ENCODE measurements at places on chromosomes 5 and 9. TPM values are rescaled to one million over a fixed set of nuclear protein-coding genes. Genes with fewer than 3 reads are reported as not detected.

LHX3 gene
- total RNA-seq: 0.11 TPM

NACC2 gene
- total RNA-seq: 14.1 TPM

NIPBL gene
- total RNA-seq: 45.8 TPM

ORM2 gene
- 1.6 TPM for total RNA-seq

SPINK7 gene
- total RNA-seq: not detected

ARHGEF37 gene
- 1.1 TPM for total RNA-seq

ITGA2 gene
- total RNA-seq: 5.5 TPM

TCF7 gene
- 11.3 TPM for total RNA-seq

PCDHGB1 gene
- total RNA-seq: 5.6 TPM

EPB41L4A gene
- 5.2 TPM for total RNA-seq

CDKN2B-AS1 gene
- total RNA-seq: 0.21 TPM

SPINK5 gene
- total RNA-seq: 8.4 TPM

DNA sequence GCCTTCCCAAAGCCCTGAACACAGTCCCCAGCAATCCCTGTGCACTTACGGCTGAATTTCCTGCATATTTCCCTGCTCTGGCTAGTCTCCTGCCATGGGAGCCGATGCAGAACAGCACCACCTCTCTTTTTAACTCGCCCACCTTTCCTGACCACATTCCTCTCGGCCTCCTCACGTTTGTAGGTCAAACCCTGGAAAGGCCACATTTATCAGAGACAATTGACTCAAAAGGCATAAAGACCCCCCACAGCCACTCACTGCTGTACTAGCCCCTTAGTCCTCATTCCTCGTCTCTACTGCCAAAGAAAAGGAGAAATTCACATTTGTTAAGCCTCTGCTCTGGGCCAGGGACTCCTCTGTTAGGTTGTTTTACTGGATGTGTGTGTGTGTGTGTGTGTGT is 43.6 kb downstream of the ENC1 start:
- no peaks in the 10 kb centered on the region for H3K27me3 ChIP-seq
- H3K27ac ChIP-seq: peak overlapping the region; percentile 66
- no peak overlapping the region for H3K4me3 ChIP-seq
- H3K36me3 ChIP-seq: no peaks in the 10 kb centered on the region
- DNase-seq: peak; percentile 25

GRCh38 chr9:123150708-123151503 is 117.4 kb downstream of the GPR21 start:
- H3K27me3 ChIP-seq: no peaks in the 10 kb centered on the region
- no peak overlapping the region for H3K4me3 ChIP-seq
- no peak for DNase-seq
- no peaks in the 10 kb centered on the region for H3K4me1 ChIP-seq
- H3K36me3 ChIP-seq: peaks cover 18% of the 10 kb centered on the region
- no peak overlapping the region for H3K27ac ChIP-seq

DNA sequence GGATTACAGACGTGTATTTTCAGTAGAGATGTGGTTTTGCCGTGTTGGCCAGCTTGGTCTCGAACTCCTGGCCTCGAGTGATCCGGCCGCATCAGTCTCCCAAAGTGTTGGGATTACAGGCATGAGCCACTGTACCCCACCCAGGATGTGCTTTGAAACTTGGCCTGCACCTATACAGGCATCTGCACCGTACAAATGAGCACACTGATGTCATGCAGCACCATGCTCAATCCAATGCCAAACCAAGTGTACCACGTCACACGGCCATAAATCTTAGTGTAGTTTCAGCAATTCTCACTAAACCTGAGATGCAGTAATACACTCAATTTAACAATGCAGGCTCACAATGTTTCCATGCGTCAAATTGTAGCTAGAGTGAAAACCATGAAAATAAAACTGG is 6.3 kb downstream of the NSUN2 start:
- H3K4me3 ChIP-seq: no peak overlapping the region
- DNase-seq: no peak
- no peak overlapping the region for H3K27ac ChIP-seq
- H3K4me1 ChIP-seq: peaks cover 5% of the 10 kb centered on the region
- peaks cover 78% of the 10 kb centered on the region for H3K36me3 ChIP-seq

- H3K4me3 ChIP-seq: no peak overlapping the region
- H3K27ac ChIP-seq: no peak overlapping the region
- H3K27me3 ChIP-seq: no peaks in the 10 kb centered on the region
- DNase-seq: no peak
Observed at GRCh38 chr9:5988265-5988664, 27.2 kb downstream of the RANBP6 start.

GRCh38 chr5:108523360-108523759 is 141.5 kb upstream of the FBXL17 start:
- H3K36me3 ChIP-seq: peaks cover 32% of the 10 kb centered on the region
- no peak overlapping the region for H3K27ac ChIP-seq
- peaks cover 7% of the 10 kb centered on the region for H3K27me3 ChIP-seq
- no peak for DNase-seq
- peaks cover 15% of the 10 kb centered on the region for H3K4me1 ChIP-seq

DNA sequence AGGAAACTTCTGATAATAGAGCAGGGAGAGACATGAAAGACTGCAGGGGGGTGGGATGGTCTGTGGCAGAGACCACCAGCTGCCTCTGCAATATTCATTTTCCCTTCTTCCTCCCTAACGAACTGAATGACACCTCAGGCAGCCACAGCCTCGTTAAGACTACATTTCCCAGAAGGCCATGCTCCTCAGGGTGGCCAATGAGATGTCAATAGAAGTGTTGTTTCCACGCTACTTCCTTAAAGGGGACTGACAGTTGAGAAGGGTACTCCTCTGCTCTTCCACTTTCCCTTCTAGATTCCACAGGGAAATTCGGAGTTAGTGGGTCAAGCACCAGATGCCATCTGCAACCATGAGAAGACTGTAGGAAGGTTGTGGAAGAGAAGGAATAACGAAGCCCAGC is 52.0 kb upstream of the DAPK1 start:
- H3K4me3 ChIP-seq: peak overlapping the region; percentile 45
- H3K27ac ChIP-seq: no peak overlapping the region
- H3K27me3 ChIP-seq: peaks cover 2% of the 10 kb centered on the region
- H3K36me3 ChIP-seq: no peaks in the 10 kb centered on the region
- peak; percentile 46 for DNase-seq
- peaks cover 23% of the 10 kb centered on the region for H3K4me1 ChIP-seq

- no peaks in the 10 kb centered on the region for H3K36me3 ChIP-seq
- H3K4me3 ChIP-seq: no peak overlapping the region
- H3K27me3 ChIP-seq: no peaks in the 10 kb centered on the region
- DNase-seq: no peak
- H3K27ac ChIP-seq: no peak overlapping the region
- peaks cover 10% of the 10 kb centered on the region for H3K4me1 ChIP-seq
Observed at GRCh38 chr5:9515436-9515835, 30.4 kb downstream of the SEMA5A start.

DNA sequence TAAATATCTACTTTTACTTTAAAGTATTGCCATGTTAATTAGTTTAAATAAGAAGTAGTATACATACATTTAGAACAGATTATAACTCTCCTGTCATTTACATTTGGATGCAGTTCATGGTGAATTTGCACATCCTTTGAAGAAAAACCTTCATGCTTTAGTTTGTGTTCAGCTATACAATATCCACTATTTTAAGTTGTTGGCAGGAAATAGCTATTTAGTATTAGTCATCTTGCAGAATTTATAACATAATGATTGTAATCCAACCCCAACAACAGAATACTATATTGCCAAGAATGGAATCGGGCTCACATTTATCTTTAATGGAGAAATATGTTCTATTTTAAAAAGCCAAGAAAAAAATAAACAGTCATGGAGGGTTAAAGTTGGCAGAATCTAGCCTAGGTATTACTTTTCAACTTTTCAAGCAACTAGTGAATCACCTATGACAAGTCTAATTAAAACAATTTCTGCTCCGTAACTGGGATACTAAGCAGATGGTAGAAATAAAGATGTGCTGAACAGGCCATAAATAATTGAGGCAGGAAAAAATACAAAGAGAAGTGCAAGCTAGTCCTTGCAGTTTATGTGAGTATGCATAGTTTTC is 1170.6 kb upstream of the NUDT12 start:
- H3K4me3 ChIP-seq: no peak overlapping the region
- no peak overlapping the region for H3K27ac ChIP-seq
- H3K36me3 ChIP-seq: no peaks in the 10 kb centered on the region
- H3K27me3 ChIP-seq: no peaks in the 10 kb centered on the region
- no peak for DNase-seq

DNA sequence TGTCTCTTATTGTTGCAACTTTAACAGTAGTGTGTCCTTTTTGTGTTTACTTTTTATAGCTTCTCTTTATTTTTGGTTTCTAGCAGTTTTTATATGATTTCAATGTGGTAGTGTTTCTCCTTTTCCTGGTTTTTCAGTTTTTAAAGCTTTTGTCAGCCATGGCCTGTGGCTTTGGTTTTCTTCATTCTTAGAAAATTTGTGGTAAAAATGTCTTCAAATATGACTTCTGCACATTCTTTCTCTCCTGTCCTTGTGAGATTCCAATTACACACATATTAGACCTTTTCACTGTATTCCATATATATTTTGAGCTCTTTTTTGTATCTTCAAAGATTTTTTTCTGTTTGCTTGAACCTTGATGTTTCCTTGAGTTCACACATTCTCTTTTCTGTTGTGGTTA is 180.5 kb downstream of the CNTLN start:
- DNase-seq: no peak
- H3K4me1 ChIP-seq: peaks cover 7% of the 10 kb centered on the region
- H3K4me3 ChIP-seq: no peak overlapping the region
- H3K36me3 ChIP-seq: peaks cover 6% of the 10 kb centered on the region

GRCh38 chr5:60779466-60779865 is 64.6 kb downstream of the ELOVL7 start:
- no peak overlapping the region for H3K4me3 ChIP-seq
- H3K27me3 ChIP-seq: no peaks in the 10 kb centered on the region
- peak overlapping the region; percentile 90 for H3K27ac ChIP-seq
- peaks cover 14% of the 10 kb centered on the region for H3K36me3 ChIP-seq

- H3K27me3 ChIP-seq: no peaks in the 10 kb centered on the region
- peaks cover 15% of the 10 kb centered on the region for H3K36me3 ChIP-seq
- no peak for DNase-seq
Observed at GRCh38 chr5:72305194-72306142, 14.6 kb downstream of the MRPS27 start.

GRCh38 chr5:61591859-61592258 is 259.8 kb downstream of the ZSWIM6 start:
- no peaks in the 10 kb centered on the region for H3K27me3 ChIP-seq
- 0 out of 2 replicates have a peak, but pooled peaks cover 3% of the 10 kb centered on the region for H3K36me3 ChIP-seq
- H3K4me1 ChIP-seq: no peaks in the 10 kb centered on the region
- no peak for DNase-seq
- no peak overlapping the region for H3K4me3 ChIP-seq
- H3K27ac ChIP-seq: no peak overlapping the region

- H3K4me1 ChIP-seq: peaks cover 5% of the 10 kb centered on the region
- H3K27me3 ChIP-seq: no peaks in the 10 kb centered on the region
- H3K4me3 ChIP-seq: no peak overlapping the region
Observed at GRCh38 chr9:22053178-22053577, 44.1 kb upstream of the CDKN2B start.

DNA sequence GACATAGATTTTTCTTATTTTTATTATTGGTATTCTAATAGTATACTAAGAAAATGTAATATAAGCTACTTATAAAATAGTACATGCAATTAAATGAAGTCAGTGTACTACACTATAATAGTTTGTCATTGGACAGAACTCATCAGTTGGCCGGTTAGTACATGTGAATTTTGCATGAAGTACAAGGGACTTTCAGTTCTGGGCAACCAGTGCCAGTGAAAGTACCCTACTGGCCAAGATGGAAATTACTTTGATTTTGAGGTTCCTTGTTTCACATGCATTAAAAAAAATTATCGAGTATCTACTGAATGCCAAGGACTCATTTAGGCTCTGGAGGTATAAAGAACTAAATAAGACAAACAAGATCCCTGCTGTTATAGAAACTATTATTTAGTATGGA is 213.4 kb upstream of the ELL2 start:
- peaks cover 9% of the 10 kb centered on the region for H3K4me1 ChIP-seq
- H3K36me3 ChIP-seq: no peaks in the 10 kb centered on the region

GRCh38 chr9:83425240-83425639 is 113.0 kb downstream of the FRMD3 start:
- no peak overlapping the region for H3K27ac ChIP-seq
- H3K4me1 ChIP-seq: peaks cover 14% of the 10 kb centered on the region
- H3K4me3 ChIP-seq: no peak overlapping the region
- no peaks in the 10 kb centered on the region for H3K36me3 ChIP-seq

DNA sequence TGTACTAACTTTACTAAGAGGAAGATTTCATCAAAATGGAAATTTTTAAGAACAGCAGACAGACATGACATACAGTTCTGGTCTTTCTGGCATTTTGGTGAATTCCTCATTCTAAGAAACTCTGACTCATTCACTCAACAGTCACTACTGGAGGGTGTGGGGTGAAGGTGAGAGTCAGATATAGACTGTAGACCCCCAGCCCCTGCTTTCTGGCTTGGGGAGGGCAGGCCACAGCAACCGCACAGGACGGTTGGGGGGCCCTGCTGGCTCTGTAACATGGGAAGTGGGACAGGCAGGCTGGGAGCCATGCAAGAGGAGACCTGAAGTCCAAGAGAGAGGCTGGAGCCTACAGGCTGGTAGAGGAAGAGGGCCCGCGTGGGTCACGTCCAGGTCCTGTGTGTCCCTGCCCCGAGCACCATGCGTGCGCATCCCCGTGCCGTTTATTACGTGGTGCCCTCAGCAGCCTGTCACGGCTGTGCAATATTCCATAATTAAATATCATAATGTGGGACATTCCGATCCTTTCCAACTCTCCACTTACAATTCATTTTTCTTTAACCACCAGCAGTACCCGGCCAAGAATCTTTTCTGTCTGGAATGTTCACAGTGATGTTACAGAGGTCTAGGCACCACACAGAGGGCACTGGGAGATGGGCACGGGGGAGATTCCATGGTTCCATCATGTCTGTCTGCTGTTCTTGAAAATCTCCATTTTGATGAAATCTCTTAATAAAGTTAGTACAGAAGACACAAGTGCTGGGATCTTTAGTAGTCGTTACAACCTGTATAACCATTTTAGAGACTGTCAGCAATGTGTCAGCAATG is 75.5 kb downstream of the SEMA4D start:
- peak overlapping the region; percentile 53 for H3K27ac ChIP-seq
- H3K36me3 ChIP-seq: peaks cover 27% of the 10 kb centered on the region
- H3K4me3 ChIP-seq: no peak overlapping the region
- DNase-seq: no peak

DNA sequence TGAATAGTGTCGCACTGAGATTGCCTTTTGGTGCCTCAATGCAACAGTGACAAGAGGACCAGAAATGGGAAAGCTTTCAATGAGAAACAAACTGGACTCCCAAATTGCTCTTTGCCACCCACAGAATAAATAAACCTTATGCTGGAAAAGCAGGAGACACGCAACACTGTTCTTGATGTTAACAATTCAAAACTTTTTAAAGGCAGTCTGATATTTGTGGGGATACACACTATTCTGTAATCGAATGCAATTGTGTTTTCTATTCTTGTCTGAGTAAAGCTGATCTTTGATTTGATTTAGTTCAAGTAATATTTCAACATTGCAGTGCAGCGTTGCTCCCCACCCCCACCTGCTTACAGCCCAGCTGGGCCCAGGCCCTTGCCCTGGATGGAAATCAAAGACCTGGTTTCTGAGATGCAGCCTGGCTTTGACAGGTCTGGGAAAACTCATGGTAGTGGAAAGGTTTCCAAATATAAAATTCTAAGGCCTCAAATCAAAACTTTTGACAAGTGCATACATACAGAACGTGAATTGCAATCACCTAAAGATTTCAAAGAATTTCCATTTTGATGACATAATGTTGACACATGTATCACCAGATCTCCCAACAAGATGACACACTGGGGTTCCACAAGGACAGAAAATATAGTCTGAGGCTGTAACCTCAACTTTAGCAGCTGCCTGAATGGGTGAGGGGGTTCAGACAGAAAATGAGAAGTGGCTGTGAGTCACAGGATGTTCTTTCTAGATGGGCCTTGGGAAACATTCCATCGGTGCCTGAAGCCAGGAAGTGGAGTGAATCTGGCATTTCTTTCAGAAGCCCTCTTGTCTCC is 55.1 kb downstream of the ABCA1 start:
- H3K4me3 ChIP-seq: no peak overlapping the region
- H3K4me1 ChIP-seq: peaks cover 48% of the 10 kb centered on the region
- H3K36me3 ChIP-seq: peaks cover 12% of the 10 kb centered on the region
- H3K27ac ChIP-seq: no peak overlapping the region
- peaks cover 2% of the 10 kb centered on the region for H3K27me3 ChIP-seq
